Fibroblast of upper back skin (primary cell): ENCODE measurements at places on chromosomes 12 and 14.

- DNase-seq = peak; percentile 86
Measured at GRCh38 chr14:61585598-61586543, 109.4 kb upstream of the HIF1A start.

DNA sequence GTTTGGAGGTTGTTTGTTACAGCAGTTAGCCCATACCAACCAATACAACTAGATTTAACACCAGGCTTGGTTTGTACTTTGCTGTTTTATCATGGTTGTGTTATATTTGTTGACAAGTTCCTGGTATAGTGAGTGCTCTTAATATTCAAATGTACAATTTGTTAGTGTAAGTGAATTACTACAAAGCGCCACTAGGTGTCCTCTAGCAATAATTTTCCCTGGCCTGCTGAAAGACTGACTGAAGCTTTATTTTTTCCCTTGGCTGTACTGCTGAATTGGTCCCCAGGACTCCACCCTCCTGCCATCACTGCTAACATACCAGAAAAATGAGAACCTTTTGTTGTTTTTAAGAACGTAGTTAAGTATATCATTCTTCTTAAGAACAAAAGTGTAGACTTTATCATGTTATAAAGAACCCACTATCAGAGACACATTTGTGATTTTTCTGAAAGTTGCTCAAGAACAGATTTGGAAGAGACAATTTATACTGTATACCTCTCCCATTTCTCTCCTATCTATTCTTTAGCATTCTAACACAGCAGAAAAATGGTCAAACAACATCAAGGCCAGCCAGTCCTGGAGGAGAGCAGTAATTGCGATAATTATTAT lies 75.3 kb upstream of the FAR2 start:
- peak; percentile 57 for DNase-seq

DNA sequence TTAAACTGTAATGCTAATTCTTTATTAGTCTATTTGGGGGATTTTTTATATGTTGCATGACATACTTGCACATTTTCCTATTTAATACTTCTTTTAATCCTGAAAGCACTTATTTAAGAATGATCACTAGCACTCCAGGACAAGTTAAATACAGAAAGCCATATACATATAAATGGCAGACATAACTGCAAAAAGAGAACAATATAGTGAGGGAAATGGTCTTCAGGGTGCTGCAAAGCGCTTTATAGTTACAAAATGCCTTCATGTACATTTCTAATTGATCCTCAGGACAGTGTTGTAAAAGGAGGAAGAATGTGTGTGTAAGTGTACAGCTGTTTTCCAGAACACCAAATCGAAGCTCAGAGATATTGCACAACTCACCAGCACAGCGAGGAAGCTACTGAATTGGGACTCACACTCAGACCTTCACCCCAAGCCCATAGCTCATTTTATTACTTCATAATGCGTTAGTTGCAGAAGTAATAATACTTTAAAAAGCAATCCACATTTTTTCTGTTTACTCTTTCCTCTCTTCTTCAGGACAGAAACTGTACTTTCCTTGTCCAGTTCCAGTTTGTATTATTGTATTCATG lies 428.2 kb downstream of the RAD51B start:
- DNase-seq = peak; percentile 35

- DNase-seq = no peak
Measured at GRCh38 chr12:12425616-12426015, 68.7 kb downstream of the BORCS5 start.

- peak; percentile 75 for DNase-seq
Measured at GRCh38 chr14:95098984-95099599, 58.2 kb downstream of the DICER1 start.

- no peak for DNase-seq
Measured at GRCh38 chr12:113940357-113941207, 25.5 kb downstream of the RBM19 start.

DNA sequence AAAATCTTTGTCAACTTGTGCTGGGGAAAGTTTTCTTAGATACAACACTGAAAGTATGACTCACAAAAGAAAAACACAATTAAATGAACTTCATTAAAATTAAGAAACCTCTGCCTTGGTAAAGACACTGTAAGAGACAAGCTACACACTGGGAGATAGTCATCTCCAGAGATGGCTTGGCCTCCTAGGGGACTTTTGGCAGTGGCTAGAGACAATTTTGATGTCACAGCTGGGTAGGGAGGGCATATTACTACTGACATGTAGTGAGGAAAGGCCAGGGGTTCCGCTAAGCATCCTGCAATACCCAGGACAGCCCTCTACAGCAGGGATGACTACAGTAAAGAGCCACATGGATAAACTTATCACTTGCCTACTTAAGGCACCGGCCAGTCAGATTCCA lies 8.7 kb upstream of the RNASE4 start:
- no peak for DNase-seq

DNA sequence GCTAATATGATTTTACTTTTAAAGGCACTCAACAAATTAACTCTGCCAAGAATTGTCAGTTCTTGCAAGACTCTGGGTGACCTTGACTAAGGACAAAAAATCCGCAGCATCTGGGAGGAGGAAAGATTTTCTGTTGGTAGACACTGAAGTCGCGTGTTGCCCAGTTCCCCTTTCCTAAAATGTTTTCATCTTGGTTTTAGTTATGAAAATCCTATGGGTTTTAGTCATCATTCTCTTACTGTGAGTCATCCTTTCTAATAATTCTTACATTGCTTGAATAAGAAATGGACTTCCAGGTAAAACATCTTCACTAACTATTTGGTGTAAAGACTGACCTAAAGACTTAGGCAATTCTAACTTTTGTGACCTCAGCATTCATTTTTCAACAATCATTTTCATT lies 9.1 kb downstream of the GSG1 start:
- DNase-seq = peak; percentile 72

DNA sequence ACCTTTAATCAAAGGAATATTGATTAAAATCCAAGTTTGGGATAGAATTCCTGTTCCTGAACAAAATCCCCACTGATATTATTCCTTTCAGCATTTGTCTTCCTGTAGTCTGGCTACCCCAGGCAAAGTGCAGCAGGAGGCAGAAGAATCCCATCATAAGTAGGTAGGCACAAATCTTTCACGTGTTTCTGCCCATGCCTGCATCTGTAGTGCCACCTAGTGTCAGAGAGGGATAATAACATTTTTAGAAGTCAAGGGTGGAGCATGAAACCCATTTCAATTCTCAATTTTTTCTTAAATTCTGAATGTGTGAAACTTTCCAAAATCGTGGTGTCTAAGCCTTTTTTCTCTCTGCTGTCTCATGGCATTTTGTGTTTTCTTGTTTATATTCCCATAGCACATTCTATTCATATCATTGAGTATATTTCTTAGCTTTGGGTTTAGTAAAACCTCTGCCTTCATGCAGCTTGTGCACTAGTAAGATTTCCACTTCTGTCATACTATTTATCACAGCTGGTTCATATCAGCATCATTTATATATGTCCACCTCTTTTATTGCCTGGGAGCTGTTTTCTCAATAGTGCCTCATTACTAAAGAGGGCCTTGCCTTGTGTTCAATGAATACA lies 47.8 kb upstream of the RERG start:
- peak; percentile 67 for DNase-seq

- DNase-seq = peak; percentile 27
Measured at GRCh38 chr12:88922816-88923215, 342.5 kb upstream of the KITLG start.

- DNase-seq = no peak
Measured at GRCh38 chr12:73065913-73066312, 793.7 kb downstream of the TRHDE start.

- DNase-seq = no peak
Measured at GRCh38 chr14:96586056-96586455, 83.9 kb downstream of the PAPOLA start.

DNA sequence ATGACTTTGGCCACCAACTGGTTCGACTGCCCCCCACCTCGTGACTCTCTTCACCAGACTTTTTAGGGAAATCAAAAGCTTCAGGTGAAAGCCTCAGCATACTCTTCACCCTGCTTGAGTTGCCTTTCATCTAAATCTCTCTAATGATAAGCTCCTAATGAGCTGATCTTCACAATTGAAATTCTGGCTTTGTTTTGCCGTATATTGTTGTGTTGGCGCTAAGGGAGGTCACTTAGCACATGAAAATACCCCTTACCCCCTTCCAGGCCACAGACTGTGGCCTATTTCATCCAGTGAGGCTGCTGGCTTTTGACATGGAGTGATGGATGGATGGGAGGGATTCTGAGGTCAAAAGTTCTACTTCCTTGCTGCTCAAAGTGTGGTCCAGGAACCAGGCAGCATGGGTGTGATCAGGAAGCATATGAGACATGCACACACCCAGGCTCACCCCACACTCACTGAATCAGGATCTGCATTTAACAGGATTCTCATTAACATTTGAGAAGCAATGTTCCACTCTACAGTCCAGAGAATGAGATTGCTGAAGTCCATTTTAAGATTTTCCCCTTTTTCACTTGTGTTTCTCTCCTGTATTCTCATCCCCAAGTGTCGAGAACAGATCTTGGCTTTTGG lies 131.4 kb downstream of the DACT1 start:
- no peak for DNase-seq

GRCh38 chr12:43884683-43885410 lies 49.0 kb downstream of the TMEM117 start:
- DNase-seq = no peak

- DNase-seq = no peak
Measured at GRCh38 chr12:93448796-93449195, 7.0 kb upstream of the UBE2N start.

DNA sequence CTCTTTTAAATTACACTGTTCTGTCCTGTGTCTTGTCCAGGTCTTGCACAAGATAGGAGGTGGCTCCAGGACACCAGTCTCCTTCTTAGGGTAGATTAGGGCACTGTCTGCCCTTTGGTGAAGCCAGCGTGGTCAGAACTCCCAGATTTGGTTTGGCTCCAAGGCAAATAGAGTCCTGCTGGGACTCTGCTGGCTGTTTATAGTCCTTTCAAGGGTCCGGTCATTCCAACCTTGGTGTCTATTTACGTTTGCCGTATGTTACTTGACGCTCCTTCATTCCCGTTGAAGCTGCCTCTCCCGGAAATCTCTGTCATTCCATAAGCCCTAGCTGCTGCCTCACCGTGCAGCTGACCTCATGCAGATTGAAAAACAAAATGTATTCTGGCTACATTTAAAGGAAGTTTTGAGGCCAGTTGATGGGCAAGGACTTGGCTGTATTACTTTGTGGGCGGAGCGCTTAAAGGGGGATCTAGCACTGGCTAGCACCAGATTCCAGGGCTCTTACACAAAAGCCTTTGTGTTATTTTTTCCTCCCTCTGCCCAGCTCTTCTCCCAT lies 180.6 kb downstream of the AKAP6 start:
- DNase-seq = peak; percentile 96
